T1000 (cell line): ENCODE measurements at places on chromosomes 4 and X.

- no peak for DNase-seq
Measured at GRCh38 chr4:133154725-133155124, 5.6 kb downstream of the PCDH10 start.

DNA sequence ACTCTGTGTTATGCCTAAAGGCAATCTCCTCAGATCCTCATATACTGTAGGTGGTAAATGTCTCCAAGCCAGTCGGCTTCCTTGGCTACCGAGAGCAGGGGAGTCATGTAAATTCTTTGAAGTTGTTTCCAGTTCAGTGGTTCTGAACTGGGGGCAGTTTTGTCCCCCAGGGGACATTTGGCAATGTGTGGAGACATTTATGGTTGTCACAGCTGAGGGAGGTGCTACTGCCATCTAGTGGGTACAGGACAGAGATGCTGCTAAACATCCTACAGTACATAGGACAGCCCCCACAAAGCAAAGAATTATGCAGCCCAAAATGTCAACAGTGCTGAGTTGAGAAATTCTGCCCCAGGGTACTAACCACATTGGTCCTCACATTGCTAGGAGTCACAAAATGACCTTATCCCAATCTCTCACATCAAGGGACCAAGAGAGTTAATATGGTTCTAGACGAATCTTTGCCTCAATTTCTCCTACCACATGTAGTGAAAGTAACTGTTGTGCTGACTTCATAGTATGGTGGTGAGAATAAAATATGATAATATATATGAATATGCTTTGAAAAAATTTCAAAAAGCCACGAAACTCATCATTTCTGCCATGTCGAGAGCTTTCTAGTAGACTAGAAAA lies 104.4 kb upstream of the ARHGAP24 start:
- peak; percentile 33 for DNase-seq

DNA sequence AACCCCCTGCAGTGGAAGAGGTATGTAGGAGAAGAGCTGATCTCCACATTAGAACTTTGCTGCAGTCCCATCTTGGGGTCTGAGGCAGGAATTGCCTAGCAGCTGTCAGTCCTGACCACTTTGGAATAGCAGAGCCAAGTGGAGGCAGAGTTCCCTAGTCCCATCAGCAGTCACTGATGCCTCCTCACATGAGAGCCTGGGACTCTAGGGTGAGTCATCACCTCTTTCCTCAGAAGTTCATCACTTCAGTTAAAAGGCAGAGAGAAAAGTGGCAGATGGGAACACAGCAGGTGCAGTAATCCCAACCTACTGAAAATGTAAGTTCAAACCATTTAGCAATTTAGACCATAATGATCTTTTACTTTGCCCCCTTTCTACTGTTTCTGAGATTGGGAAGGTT lies 73.9 kb upstream of the MED14 start:
- no peak for DNase-seq

DNA sequence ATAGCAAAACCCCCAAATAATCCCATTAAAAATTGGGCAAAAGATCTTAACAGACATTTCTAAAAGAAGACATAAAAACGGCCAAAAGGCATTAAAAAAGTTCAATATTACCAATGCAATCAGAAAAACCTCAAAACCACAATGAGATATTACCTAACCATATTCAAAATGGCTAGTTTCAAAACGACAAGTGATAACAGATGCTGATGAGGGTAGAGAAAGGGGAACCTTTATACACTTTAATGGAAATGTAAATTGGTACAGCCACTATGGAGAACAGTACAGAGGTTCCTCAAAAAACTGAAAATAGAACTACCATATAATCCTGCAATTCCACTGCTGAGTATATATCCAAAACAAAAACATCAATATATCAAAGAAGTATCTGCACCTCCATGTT lies 6.2 kb downstream of the AADAT start:
- no peak for DNase-seq

DNA sequence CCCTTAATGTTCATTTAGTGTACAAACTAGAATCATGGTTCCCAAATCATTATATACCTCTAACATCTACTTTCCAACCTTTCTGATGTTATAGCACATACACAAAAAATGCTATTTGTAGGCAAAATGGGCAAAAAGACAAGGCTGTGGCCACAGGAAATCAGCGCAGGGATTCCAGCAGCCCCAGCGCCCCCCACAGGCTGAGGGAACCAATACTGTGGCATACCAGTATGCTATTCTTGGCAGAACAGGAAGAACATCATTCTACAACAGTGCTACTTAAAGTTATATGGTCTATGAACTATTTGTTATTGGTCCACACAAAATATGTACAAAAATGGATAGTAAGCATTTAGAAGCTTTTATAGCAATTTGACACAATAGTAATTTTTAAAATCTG lies 25.3 kb downstream of the STEEP1 start:
- DNase-seq: no peak

DNA sequence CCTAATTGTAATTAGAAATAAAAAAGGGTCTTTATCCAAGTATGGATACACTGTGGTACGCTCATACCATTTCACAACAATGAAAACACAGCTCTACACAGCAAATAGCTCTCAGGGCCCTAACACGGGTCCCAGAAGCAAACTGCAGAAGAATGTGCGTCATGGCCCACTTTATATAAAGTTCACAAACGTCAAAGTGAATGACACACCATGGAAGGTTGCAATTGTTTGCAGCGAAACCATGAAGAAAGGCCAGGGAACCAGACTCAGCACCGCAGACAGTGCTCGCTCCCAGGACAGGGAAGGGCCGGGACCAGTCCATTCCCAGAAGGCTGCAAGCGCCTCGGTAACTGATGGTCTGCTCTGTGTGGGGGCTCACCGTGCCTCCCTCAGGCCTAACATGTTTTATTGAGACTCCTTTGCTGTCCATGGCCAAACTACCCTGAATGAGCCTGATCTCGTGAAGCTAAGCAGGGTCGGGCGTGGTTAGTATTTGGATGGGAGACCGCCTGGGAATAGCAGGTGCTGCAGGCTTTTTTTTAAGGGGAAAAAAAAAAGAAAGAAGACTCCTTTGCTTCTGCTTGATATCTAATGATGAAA lies 47.8 kb downstream of the ACOX3 start:
- no peak for DNase-seq

GRCh38 chr4:1600211-1600780 lies 83.8 kb downstream of the FAM53A start:
- DNase-seq: no peak

DNA sequence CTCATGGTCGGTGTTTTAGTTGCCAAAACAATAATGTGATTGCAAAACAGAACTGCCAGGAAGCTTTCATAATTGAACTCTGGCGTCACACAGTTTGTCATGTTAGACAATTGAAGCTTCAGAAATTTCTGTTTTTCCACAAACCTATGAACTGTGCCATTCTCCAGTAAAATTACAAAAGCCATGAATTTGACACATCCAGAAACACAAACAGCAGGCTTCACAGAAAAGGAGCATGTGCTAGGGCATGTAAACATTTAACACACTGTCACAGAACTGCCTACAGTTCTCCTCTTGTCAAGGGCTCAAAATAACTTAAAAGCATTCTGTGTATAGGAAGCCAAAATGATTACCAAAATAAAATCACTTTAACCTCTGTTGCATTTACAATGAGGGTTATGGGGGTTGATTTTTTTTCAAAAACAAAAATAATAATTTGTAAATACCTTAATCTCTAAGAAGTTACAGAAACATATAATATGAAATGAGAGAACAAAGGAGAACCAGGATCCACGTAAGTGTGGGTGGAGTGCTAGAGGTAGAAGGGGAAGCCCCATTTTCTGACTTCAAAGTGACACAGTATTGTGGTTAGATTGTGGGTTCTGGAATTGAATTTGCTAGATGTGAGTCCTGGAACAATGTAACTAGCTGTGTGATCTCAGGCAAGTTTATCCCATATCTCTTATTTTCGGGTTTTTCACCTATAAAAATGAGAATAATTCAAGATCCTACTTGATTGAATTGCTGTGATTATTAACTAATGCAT lies 295.0 kb downstream of the CENPC start:
- DNase-seq: no peak

DNA sequence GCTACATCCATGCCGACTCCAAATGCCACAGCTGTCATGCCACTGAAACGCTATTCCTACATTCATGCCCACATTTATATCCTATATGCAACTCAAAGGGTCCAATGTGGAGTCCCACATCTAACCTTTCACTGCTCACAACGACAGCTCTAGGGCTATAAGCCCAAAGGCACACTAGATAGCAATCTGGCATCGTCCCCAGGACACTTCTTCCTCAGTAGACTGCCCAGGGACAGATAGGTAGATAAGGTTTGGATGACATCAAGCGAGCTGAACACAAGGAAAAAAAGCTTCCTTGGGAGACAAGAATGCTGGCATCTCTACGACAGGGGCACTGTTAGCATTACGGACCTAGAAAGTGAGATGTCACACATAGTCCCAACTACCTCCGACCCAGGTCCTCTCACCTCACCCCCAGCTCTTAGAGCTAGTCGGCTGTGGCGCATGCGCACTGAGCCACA lies 685 bp downstream of the RAB9B start:
- no peak for DNase-seq

DNA sequence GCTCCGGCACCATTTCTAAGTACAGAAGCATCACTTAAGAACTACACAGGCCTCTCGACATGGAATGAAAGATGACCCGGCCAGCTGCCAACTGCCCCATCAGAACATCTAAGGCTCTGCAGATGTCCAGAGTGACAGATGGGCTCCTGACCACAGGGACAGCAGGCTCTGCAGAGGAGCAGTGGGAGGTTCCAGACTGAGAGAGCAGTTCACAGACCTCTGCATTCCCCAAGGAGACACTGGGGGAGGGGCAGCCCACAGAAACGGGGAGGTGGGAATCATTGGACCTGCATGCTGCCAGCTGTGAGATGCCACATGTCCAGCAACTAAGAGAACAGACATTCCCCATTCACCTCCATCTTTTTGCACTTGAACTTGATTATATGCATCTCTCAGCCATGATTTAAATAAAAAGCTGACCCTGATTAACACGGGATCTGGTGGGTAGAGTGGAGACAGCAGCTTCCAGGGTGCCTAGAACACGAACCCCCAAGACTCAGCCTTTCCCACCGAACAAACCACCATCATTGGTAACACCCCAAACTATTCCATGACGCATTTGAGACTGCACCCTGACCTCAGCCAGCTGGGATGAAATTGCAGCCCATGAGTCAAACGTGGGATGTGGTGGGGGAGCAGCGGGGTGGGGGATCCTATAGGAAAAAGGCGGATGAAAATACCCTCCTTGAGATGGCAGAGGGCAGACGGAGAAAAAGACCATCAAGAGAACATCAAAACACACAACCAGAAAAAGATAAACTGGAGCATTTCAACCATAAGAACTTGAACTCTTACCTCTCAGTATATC lies 47.2 kb downstream of the AFAP1 start:
- peak; percentile 40 for DNase-seq

DNA sequence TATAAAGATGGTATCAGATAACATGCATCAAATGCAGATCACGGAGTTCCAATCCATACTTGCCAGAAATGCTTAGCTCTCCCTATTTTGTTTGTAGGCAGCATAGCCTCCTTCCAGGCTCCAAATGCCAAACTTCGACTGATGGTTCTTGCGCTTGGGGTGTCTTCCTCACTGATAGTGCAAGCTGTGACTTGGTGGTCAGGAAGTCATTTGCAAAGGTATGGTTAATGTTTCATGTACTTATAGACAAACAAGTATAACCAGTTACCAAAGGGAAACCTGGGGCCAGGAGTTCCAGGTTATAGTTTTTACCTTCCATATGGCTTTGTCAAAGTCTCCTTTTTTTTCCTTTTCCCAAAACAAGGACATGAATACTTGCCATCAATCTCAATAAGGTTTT lies 5.3 kb downstream of the CWH43 start:
- no peak for DNase-seq

GRCh38 chrX:10578527-10578926 lies 41.9 kb downstream of the MID1 start:
- DNase-seq: no peak

- DNase-seq: no peak
Measured at GRCh38 chrX:36913551-36913950, 94.6 kb upstream of the FAM47C start.

DNA sequence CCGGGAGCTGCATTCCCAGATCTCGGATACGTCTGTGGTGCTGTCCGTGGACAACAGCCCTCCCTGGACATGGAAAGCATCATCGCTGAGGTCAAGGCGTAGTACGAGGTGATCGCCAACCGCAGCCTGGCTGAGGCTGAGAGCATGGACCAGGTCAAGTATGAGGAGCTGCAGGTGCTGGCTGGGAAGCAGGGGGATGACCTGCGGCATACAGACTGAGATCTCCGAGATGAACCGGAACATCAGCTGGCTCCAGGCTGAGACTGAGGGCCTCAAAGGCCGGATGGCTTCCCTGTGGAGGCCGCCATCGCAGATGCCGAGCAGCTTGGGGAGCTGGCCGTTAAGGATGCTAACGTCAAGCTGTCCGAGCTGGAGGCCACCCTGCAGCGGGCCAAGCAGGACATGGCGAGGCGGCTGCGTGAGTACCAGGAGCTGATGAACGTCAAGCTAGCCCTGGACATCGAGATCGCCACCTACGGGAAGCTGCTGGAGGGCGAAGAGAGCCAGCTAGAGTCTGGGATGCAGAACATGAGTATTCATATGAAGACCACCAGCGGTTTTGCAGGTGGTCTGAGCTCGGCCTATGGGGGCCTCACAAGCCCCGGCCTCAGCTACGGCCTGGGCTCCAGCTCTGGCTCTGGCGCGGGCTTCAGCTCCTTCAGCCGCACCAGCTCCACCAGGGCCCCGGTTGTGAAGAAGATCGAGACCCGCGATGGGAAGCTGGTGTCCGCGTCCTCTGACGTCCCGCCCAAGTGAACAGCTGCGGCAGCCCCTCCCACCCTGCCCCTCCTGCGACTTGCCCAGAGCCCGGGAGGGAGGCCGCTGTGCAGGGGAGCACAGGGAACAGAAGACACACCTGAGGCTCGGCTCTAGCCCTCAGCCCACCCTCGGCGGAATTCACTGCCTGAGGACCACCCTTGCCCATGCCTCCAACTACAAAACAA lies 29.4 kb upstream of the GABRA3 start:
- no peak for DNase-seq

- no peak for DNase-seq
Measured at GRCh38 chr4:1667273-1667672, 16.8 kb downstream of the FAM53A start.

- peak; percentile 66 for DNase-seq
Measured at GRCh38 chr4:15479089-15479912, 9.6 kb downstream of the CC2D2A start.

DNA sequence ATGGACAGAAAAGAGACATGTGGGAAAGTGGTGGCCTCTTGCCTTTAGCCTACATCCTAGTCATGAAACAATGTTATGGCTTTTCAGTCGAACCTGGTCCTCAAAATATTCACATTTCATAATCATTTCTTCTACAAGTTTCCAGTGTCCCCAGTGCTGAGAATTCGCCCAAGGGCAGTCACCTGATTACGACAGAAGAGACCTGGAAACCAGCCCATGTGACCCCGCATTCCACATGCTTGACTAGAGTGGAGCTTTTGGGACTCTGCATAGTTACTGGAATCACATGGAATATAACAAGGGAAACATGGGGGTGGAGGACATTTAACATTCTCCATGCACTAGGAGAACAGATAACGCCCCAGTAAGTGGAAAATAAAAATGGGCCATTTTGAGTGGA lies 100.1 kb downstream of the PPARGC1A start:
- DNase-seq: peak; percentile 72

- DNase-seq: no peak
Measured at GRCh38 chrX:125810856-125811255, 355.2 kb downstream of the DCAF12L2 start.

GRCh38 chr4:179110816-179111215 lies 1668.6 kb upstream of the AGA start:
- DNase-seq: no peak

- no peak for DNase-seq
Measured at GRCh38 chr4:6489927-6490326, 17.5 kb upstream of the PPP2R2C start.

- DNase-seq: peak; percentile 94
Measured at GRCh38 chr4:7630568-7631287, 196.0 kb upstream of the PSAPL1 start.
